CD8-positive, alpha-beta memory T cell (primary cell): ENCODE measurements at places on chromosomes 16 and 17. TPM values are rescaled to one million over a fixed set of nuclear protein-coding genes. Genes with fewer than 3 reads are reported as not detected.

DNA sequence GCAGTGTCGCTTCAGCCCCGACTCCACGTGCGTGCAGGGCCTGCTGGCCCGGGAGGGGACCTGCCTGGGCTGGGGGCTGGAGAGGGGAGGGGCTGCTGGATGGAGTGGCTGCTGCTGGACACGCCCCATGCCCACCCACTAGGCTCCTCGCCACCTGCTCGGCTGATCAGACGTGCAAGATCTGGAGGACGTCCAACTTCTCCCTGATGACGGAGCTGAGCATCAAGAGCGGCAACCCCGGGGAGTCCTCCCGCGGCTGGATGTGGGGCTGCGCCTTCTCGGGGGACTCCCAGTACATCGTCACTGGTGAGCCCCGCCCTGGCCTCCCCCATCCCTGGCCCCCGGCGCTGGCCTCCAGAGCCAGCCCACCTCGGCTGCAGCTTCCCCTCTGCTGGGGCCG, 2.4 kb downstream of the BRICD5 start:
- no peak for DNase-seq

DNA sequence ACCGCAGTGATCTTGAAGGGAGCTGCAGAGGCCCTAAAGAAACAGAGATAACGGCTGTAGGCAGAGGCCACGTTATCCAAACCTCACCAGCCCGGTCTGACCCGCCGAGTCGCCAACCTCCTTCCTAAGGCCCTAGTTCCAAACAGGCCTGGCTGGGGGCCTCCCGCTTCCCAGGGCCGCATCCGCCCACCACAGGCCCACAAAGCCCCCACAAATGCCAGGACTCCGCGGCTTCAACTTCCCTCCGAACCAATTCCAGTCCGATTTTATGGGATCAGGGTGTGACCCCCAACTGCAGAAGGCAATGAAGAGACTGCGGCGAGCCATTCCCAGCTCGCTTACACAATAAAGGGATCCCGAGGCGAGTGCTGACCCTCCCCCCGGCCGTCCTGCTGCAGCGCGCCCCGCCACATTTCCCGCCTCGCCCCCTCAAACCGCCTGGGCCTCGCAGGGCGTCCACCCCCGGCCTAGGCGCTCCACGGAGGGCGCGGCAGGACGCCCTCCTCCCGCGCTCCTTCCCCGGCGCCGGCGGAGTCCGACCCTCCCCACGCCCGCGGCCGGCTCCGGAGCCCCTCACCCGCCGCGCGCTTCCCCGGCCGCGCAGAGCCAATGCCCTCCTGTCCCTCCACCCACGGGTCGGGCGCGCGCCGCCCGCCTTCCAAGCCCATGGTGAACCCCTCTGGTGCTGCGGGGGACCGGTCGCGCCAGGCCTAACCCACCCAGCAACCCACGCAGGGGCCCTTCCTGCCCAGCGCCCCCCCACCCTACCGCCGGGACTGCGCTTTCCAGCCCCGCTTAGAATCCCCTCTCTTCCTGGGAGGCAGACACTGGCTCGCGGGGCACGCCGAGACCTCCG, 926 bp downstream of the MYH10 start:
- no peak for DNase-seq

DNA sequence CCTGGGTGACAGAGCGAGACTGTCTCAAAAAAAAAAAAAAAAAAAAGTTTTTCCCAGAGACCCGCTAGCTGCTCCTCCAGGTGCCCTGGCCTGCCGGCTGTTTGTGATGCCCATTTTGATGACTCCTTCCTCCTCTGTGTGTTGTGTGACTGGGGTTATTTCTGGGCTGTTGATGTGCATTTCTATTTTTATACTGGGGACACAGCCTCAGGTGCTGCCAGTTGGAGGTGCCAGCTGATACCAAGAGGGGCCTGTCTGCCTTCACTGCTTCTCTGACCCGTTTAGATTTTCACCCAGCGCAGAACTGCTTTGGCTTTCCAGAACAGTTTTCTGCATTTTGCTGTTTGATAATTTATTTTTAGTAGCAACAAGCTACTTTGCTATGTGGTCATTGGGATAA, 6.7 kb downstream of the PLA2G15 start:
- DNase-seq: no peak

- no peak for DNase-seq
These were observed 57.2 kb downstream of the C16orf82 start for GRCh38 chr16:27123795-27124409.

DNA sequence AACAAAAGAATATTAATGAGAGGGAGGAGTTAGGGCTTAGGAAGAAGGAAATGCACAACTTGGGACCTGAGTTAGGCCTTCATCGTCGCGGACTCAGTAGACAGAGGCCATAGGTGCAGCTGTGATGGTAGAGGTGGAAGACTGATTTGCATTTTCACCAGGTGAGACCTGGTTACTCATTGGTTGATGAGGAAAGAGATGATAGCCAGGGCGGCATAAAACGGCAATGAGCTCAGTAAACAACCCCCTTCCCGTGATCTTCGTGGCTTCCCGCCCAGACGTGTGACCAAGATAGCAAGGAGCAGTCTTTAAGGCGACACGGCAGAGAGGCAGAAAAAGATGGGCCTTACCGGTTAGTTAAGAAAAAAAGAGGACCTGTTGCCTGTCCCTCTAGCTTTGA, at the start of gene TMC5:
Gene TMC5, plus strand, starts transcription at position 244 of the 400 bp plus-strand sequence. CDS start 22,156 bp downstream, outside the sequence.
- DNase-seq: no peak

- no peak for DNase-seq
These were observed 13.4 kb downstream of the UBALD1 start for GRCh38 chr16:4601036-4601863.

DNA sequence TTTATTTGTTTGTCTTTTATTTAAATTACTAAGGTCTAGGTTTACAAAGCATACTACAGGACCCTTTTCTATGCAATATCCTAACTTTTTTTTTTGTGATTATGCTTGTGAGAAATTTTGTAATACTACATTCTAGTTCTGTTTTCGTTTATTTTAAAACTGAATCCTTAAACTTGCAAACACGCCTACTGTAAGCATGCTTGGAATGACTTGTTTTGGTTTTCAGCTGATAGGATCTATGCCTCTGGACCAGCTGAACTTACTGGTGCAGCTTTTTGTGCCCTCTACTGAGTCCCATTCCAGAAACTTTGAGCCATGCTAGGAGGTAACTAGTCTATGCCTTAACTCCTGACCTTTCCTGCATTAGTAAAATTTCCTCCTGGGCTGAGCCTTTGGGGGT, 6.0 kb downstream of the PDP2 start:
- no peak for DNase-seq

- DNase-seq: no peak
These were observed 31.3 kb downstream of the METRNL start for GRCh38 chr17:83110735-83111134.

DNA sequence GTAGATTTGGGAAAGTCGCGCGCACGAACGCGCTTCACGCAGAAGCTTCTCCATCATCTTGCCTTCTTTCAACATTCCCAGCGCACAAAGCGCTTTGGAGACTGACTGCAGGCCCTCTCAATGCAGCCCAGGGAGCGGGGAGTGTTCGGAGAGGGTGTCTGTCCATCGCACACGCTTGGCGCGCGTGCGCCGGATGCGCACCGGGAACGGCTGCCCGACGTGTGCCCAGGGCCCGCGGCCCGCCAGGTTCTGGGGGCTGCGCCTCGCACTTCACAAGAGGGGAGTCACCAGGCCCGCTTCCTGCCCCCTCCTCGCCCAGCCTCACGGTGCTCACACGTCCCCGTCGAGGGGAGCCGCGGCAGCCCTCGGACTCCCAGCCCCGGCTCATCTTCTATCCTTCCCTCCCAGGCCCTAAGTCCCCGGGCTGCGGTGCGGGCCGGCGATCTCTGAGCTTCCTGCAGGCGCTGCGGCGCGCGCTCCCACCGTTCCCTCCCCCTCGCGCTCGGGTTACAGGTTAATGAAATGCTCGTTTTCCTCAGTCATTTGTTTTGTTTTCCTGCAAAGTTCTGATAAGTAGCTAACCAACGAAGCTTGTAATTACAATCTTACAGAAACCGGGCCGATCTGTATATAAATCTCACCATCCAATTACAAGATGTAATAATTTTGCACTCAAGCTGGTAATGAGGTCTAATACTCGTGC, 2.8 kb upstream of the IRX3 start:
- DNase-seq: no peak

- no peak for DNase-seq
These were observed 25.5 kb downstream of the MYO18A start for GRCh38 chr17:29154516-29155226.

DNA sequence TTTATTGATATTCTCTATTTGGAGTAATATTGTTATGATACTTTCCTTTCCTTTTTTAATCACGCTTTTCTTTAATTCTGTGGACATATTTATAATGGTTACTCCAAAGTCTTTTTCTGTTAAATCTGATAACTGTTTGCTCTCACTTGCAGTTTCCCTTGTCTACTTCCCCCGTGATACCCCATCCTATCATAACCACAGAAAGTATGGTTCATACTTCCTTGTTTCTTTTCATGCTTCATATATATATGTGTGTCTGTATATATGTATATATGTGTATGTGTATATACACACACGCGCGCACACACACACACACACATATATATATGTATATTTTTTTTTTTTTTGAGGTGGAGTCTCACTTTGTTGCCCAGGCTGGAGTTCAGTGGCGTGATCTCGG, 23.5 kb downstream of the SPECC1 start:
- DNase-seq: no peak

- no peak for DNase-seq
These were observed 75.7 kb downstream of the NXN start for GRCh38 chr17:903691-904481.

- no peak for DNase-seq
These were observed 34.8 kb downstream of the UBN1 start for GRCh38 chr16:4882000-4882632.

DNA sequence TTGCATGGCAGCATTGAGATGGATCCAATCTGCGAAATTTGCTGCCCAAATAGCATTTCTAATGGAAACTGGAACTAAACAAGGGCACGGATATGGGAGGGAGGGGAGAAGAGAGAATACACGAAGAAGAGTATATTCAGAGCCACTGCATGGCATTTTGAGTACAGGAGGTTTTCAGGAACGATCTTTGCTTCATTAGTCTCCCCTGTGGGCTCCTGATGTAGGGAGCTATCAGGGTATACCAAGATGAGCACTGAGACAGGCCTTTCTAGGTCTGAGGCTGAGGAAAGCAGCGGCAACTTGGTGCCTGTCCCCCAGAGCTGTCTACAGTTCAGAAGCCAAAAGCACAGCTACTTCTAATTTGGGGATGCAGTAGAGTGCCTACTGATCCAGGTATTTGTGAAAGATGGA, 257.7 kb upstream of the PMFBP1 start:
- DNase-seq: no peak

GRCh38 chr16:79988089-79988488, 387.6 kb upstream of the MAF start:
- DNase-seq: no peak

DNA sequence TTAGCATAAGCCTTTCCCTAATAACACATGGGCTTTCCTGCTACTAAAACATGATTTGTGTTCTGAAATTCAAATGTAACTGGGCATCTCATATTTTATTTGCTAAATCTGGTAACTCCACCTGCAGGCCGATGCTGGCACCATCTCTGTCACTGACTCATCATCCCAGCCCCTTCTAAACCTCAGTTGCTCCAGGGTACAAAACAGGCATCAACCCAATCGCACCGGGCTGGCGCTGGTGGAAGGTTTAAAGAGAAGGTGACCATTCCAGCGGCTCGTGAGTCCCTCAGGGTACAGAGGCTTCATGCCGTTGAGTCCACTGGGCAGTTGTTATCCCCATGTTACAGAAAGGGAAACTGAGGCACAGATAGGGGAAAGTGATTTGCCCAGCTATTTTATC, 27.1 kb downstream of the PPL start:
- DNase-seq: no peak

GRCh38 chr16:89460556-89460955, 29.8 kb downstream of the ANKRD11 start:
- DNase-seq: no peak

GRCh38 chr16:25177512-25177830, 39.3 kb upstream of the AQP8 start:
- DNase-seq: no peak

DNA sequence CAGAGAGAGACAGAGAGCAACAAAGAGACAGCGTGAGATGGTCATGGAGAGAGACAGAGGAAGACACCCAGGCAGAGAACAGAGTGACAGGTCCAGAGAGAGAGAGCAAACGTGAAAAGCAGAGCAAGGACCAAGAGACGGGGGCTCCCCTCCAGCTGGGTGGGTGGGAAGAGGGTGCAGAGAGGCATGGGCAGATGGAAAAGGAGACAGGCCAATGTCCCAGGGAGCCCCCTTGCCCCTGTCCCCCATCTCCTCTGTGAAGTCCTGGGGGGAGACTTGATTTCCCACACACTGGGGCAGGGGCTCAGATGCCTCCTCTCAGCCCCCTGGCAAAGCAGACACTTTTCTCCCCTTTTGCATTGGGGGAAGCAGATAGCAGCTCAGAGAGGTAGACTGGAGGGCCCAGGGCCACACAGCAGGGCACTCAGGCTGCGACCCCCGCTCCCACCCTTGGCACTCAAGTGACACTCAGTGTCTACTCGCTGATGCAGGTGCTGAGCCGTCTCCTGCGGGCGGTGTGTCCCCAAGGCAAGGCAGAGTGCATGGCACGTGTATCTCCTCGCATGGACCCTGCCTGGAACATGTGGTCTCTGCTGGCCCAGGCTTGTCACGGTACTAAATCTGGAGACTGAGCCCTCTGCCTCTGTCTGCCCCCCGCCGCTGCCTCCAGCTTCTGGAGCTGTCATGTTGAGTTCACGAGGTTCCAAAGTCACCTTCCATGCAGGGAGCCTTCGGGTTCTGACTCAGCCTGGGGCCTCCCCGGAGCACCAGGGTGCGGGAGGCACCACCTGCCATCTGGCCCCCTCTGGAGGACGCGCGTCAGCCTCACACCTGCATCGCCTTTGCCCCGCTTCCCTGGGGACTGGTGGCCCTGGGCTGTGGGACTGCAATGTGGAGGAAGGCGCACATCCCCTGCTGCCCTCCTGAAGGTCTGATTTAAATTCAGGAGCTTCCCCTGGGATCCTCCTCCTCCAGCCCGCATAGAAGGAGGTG, 215.9 kb upstream of the GSE1 start:
- no peak for DNase-seq

Gene SOST
- not detected for polyA plus RNA-seq

Gene CDK3
- not detected for polyA plus RNA-seq

Gene TVP23B
- 53.1 TPM for polyA plus RNA-seq

Gene GRAP
- 36.2 TPM for polyA plus RNA-seq

Gene ABCA9
- polyA plus RNA-seq: not detected

Gene ACSM2A
- polyA plus RNA-seq: not detected

Gene ZPBP2
- polyA plus RNA-seq: 0.09 TPM

Gene PTGES3L
- not detected for polyA plus RNA-seq

Gene SPNS2
- 0.10 TPM for polyA plus RNA-seq

Gene CD300LG
- polyA plus RNA-seq: not detected

Gene PRR35
- polyA plus RNA-seq: not detected

Gene TBC1D26
- 0.23 TPM for polyA plus RNA-seq

Gene NPB
- not detected for polyA plus RNA-seq

Gene SYCE1L
- 3.9 TPM for polyA plus RNA-seq

Gene CACNG3
- polyA plus RNA-seq: not detected
